Effector CD8-positive, alpha-beta T cell (primary cell): ENCODE measurements at places on chromosomes 7 and 10.

- no peak for DNase-seq
These were observed 245.6 kb upstream of the FERD3L start for GRCh38 chr7:19390795-19391194.

- DNase-seq, result no peak
These were observed 120.6 kb downstream of the ZWINT start for GRCh38 chr10:56240471-56240870.

DNA sequence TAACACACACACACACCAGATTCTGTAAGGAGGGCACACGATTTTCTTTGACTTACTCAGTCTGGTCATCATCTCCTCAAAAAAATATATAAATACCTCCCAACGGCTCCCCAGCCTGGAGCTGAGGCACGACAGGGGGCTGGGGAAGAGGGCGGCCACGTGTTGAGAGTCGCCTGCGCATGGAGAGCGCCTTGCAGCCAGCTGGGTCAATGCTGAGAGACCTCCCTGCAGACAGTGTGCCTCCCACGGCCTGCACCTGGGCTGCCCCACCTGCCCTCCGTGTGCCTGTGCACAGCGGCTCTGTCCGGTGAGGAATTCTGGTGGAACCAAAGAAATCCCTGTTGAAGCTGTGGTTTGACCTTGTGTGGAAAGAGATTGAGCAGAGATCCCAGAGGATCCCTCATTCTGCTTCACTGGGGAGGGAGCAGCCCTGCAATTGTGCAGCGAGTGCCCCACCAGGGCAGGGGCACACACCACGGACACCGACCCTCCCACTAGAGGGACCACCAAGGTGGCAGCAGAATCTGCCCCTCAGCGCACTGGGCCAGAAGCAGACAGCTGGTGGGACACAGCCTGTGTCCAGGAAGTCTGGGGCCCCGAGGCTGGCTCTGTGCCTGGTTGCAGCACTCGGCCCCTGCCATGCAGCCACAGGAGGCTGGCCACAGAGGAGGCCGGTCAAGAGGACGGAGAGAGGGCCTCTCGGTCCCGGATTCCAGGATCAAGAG is 150.5 kb upstream of the PPP2R2D start:
- no peak for DNase-seq

DNA sequence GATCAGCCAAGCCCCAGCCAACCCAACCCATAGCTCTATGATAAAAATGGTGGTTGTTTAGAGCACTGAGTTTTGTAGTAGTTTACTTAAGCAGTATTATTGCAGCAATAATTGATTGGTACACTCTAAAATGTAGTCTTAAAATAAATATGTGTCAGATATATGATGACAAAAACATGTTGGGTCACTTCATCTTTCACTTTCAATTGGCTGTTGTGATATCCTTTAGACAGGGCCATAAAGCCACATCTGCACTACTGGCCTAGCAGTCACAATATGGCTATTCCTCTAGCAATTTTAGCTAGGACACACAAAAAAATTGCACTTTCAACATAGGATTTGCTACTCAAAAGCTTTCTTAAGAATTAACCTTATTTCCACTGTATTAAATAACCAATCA is 5.9 kb upstream of the CAV1 start:
- no peak for DNase-seq

DNA sequence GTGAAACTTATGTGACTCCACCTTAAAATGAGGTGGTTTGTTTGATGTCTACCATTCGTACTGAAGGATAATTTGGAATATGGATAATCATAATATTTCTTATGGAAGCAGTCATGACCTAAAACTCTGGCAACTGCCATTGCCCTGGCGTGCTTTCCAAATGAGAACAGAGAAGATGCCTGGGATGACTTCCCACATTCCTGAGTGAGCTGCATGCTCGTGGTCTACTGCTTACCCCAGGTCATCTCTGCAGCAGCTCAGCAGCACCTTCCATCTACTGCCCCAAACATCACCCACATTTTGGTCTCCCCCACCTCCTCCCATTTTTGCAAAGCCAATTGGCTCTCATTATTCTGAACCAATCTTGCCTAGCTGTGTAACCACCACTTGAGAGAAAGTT is 40.1 kb downstream of the LYZL1 start:
- no peak for DNase-seq

GRCh38 chr7:76108540-76109233 is 60.8 kb downstream of the MDH2 start:
- DNase-seq, result no peak

DNA sequence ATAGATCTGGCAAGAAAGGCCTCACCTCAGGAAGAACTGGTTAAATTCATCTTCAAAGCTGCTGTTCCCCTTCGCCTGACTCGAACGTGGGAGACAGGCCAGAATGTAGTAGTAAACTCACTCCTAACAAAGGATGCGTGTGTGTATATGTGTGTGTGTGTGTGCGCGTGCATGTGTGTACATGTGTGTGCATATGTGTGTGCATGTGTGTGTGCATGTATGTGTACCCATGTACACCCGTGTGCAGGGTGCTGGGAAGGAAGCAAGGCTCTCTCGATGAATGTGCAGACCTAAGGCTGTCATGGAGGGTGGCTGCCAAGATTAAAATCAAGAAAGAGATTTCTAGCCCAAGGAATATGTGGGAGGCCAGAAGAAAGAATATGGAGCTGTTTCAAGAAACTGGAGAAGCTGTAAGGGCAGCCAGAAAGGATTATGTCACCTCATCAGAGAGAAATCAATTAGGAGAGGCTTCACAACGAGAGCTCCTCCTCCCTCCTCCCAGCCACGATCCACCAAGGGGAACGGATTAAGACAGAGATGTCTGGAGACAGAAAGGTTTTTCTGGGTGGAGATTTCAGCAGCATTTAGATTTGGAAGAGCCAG is 34.0 kb upstream of the LBX1 start:
- DNase-seq, result no peak

- DNase-seq, result no peak
These were observed 34.1 kb downstream of the MTERF1 start for GRCh38 chr7:91846436-91846835.

DNA sequence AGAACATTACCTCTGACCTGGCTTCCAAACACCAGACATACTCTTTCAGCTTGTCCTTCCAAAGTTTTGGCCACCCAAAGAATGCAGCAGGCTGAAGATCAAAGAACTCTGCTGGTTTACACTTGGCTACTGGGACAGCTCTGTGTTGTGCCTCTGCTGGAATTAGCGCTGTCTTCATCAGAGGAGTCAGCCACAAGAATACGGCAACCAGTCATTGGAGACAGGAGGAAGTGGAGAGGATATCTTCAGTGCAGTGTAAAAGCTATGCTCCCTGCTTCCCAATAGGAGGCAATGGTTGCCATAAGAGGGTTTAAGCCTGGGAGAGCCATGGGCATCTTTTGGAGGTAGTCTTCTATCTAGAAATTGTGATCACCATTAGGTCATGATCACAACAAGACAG is 126.7 kb upstream of the WNT16 start:
- DNase-seq, result no peak

- DNase-seq, result no peak
These were observed 17.3 kb downstream of the TNPO3 start for GRCh38 chr7:129037585-129037984.

- no peak for DNase-seq
These were observed 766.9 kb downstream of the XPNPEP1 start for GRCh38 chr10:109156396-109156795.

DNA sequence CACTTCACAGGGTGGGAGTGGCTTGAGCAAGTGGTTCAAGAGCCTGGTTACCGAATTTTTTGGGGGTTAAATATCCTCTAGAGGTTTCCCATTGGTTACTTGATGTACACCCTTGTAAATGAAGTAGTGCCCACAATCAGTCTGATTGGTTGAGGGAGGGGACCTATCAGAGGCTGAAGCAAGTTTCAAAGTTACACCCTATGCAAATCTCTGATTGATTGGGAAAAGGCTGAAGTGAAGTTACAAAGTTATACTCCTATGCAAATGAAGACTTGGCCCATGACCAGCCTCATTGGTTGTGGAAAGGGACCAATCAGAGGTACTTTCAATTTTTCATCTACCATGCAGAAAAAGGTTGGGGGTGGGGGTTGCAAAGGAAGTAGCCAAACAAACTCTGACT is 34.7 kb downstream of the UBE2D4 start:
- DNase-seq, result no peak

DNA sequence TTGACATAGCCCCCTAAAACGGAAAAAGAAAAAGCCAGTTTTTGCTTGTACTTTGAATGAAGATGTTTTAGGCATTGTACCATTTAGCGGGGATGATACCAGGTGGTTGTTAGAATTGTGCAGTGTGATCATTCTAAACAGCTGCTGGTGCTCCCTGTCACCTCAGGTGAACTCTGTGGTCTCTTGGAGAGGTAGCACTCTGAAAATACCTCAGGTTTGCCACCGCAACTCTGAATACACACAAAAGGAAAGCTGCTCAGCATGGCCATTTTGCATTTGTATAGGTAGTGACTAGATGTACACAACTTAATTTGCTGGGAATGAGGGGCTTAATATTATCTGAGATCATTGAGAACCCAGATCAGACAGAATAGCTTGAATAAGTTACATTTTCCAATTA is 52.6 kb downstream of the PLEKHA8 start:
- DNase-seq, result no peak

- DNase-seq, result no peak
These were observed 18.5 kb downstream of the CFAP70 start for GRCh38 chr10:73340121-73340520.

- DNase-seq, result no peak
These were observed 40.3 kb downstream of the VIPR2 start for GRCh38 chr7:159104188-159104920.

DNA sequence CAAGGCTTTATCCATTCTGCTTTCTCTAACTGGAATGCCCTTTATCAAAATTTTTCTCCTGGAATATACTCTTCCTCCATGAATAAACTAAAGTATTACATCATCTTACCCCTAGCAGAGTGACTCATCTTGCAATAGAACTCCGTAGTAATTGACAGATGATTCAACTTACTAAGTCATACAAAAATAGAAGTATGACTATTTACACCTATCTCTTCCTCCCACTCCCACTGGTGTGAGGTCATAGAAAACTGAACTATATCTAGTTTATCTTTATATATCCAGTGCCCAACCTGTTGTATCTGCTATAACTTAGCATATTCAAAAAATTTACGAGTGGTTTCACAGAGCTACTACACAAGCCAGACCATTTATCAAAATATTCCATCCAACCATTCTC is 26.1 kb downstream of the ABCB1 start:
- DNase-seq, result no peak

DNA sequence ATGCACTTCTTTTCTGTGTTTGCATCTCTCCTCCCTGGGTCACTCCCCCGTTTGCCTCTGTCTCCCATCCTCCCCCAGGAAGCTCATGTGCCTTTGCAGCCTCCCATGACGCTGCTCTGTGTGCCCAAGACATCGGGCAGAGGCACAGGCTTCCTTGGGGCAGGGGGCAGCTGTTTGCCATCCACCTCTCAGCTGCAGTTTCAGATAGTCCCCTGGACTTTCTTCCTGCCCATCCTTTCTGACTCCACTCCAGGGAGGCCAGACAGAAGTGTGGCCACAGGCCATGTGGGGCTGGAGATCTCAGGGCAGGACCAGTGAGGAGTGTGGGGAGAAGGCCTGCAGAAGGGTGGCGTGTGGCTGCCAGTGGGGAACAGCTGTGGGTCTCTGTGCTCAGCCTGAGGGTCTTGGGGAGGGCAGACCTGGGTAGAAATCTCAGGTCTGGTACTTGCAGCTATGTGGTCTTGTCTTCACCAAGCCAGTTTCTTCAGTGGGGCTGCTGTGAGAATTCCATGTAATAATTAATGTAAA is 10.6 kb upstream of the SAMD8 start:
- no peak for DNase-seq

- no peak for DNase-seq
These were observed 40.9 kb downstream of the PRPF18 start for GRCh38 chr10:13627459-13628310.

DNA sequence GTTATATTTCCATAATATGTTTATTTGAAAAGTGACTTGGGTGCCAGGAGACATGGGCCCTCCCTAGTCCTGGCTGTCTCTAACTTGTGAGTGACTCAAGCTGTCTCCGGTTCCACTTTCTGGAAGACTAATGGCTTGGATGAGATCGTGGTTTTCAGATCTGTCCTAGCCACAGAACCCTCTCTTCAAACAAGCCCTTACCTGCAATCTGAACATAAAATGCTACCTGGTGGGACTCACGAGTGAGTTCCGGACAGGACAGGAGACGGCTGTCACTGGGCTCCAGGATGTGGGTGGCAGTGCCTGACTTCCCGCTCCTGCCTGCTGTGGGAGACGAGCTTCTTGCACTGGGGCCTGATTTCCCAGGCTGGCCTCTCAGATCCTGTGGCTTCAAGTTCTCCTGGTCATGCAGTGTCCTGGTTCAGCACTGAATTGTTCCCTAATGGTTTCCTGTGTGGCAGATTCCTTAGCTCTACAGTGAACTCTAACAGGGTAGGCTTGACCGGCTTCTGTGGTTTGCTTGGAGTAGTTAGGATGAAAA is 26.0 kb upstream of the PFKFB3 start:
- DNase-seq, result no peak

DNA sequence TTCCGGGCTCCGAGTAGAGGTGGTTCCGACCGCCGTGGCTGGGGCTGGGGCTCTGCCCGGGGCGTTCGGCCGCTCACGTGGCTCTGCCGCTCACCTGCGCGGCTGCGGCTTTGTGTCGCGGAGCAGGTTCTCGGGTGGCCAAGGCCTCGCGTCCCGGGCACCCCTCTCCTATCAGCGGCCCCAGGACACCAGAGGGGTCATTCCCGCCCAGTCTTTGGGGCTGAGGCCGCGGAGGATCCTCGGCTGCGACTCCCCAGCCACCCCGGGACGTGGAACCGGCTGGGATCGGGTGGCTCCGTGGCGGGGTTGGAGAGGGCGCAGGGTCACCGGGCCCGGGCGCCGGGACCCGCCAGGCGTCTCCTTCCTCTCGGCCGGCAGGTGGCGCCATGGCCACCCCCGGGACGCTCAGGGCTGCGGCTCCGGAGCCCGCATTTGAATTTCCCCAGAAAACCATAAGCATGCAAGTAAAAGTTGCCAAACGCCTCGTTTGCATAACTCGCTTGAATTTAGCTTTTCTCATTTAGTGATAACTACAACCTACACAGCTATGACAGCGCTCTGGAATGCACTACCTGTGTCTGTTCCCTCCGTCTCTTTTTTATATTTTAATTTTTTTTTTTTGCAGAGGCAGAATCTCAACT is 1.2 kb downstream of the COL26A1 start:
- peak; percentile 35 for DNase-seq

DNA sequence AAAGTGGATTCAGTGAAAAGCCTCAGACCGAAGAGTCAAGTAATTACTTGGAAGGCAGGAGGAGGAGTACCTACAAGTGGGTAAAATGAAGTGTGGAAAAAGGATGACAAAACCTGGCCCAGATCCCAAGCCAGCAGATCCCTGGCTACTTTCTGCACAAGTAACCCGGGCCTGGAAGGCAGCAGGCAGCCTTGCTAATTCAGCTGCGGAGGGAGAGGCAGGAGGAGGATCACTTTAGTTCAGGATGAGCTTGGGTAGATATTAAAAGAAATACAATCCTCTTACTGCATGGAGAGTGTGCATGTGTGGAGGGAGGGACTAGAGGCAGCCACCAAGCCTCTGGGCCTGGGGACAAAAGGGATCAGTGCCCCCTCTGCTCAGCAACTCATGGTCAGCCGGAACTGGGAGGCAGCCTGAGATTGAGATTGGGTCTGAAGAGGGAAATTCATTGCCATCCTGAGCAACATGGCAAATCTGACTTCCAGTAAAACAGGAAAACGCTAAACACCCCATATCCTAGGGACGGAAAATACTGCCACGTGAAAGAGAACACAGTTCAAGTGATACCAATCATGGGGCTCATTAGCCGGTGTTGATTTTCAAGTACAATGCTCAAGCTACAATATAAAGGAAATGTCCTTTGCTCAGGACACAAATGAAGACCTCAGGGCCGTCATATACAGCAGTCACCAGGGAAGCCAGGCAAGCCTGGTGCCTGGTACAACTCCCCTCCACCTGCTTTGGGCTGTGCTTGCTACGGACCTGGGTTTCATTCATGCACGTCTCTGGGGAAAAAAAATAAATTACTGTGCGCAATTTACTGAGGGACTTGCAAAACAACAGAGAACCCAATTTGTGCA is 1.3 kb downstream of the AMPH start:
- DNase-seq, result no peak
